Stimulated activated CD4-positive, alpha-beta T cell treated with anti-CD3 and anti-CD28 coated beads, Interleukin-4, amount 100 ng/mL, for 48 hours (primary cell): ENCODE measurements at places on chromosomes 1 and 21.

GRCh38 chr1:98278055-98278454, 357.2 kb upstream of the DPYD start:
- no peak for DNase-seq

DNA sequence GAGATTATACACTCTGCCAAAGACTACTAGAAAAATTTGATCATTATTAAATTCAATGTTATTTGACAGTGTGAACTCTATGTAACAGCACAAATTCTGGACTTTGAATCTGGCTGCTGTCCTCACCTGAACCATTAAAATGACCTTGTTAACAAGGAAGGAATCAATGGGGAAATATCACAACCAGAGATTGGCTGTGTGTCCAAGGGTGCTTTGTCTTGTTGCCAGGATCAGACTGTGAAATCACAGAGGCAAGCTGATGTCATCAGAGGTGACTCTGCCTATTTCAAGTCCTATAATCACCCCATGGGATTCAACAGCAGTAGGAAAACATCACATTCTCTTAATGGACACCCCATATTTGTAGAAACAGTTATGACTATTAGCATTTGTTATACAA, 46.8 kb downstream of the ADAMTS5 start:
- no peak for DNase-seq

GRCh38 chr1:111183308-111184069, 17.0 kb downstream of the DENND2D start:
- DNase-seq, result no peak

DNA sequence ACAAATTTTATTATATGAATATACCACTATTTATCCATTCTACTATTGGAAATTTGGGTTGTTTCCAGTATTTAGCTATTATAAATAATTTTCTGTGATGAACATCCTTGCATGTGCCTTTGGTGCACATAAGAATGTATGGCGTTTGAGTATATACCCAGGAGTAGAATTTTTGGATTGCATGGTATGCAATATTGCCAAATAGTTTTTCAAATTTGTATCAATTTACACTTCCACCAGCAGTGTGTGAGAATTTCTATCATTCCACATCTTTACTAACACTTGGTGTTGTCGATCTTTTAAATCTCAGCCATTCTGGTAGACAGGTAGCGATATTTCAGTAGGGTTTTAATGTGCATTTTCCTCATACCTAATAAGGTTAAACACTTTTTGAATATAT, 9.2 kb upstream of the FNBP1L start:
- no peak for DNase-seq

GRCh38 chr1:232273011-232273410, 356.9 kb downstream of the SIPA1L2 start:
- DNase-seq, result no peak

DNA sequence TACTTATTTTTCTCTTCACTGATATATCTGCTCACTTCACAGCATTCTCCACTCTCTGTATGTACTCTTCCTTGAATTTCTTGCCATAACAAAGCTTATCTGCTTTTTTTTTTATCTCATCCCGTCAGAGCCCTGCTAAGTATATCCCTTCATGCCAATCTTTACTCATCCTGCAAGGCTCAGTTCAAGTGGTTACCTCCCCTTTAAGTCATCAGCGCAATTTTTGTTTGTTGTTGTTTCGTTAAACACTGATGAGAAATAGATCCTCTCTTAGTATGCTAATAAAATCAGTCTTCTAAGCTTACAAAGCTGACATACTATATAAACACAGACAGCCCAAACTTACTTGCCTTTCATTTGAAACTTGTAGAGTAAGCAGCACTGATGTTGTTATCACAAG, 17.8 kb downstream of the COL24A1 start:
- DNase-seq, result no peak
